ENCODE measurements at places on chromosomes 3 and 15. TPM values are rescaled to one million over a fixed set of nuclear protein-coding genes. Genes with fewer than 3 reads are reported as not detected.

DNA sequence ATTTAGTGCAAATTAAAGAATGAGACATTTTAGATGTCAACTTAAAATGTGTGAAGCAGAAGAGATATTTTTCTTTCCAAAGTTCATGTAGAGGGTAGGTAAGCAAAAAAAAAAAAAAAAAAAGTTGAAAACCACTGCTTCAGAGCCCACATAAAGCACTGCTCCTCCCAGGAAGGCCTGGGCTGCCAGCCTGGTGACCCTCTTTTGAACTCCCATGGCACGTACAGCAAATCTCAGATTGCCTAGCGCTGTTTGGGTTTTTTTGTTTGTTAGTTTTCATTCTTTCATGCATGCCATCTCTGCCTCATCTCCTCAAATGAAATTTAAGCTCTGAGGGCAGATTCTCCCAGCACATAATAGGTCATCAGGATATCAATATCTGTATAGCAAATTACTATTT is 120.1 kb downstream of the SRGAP3 start:
- no peak for DNase-seq
- H3K36me3 ChIP-seq = no peaks in the 10 kb centered on the region
- no peaks in the 10 kb centered on the region for H3K27me3 ChIP-seq

DNA sequence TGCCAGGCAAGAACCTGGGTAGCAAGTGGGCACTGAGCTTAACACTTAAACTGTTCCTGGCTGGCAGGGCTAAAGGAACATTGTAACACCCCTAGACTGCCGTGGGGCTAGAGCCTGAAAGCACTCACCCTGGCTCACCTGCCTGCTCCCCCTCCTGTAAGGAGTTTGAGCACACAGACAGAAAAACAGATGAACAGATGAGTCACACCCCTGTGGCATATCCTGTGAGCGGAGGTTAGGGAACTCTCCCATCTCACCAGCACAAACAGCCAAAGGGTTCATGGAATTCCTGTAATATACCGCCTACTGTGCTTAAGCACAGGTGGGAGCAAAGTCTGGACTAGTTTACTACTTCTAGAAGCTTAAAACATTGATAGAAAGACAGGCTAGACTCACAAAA is 300.1 kb downstream of the ROBO1 start:
- no peaks in the 10 kb centered on the region for H3K27me3 ChIP-seq
- DNase-seq = no peak
- H3K4me3 ChIP-seq = no peak overlapping the region

DNA sequence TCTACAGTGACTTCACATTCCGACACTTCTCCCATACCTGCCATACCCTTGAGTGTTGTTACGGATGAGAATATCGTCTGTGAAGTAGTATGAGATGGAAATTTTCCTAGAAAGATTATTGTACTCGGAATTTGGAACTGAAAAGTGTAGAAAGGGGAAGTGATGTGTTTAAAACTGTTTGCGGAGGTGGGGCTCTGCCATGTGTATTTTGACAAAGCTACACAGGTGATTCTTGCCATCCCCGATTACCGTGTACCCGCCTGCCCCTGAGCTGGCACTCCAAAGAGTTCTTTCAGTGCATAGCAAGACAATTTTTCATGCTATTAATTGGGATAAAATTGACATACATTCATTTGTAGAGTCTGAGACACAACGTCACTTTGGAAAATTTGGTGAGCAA is 81.7 kb downstream of the OPA1 start:
- DNase-seq = no peak
- H3K4me1 ChIP-seq = no peaks in the 10 kb centered on the region

DNA sequence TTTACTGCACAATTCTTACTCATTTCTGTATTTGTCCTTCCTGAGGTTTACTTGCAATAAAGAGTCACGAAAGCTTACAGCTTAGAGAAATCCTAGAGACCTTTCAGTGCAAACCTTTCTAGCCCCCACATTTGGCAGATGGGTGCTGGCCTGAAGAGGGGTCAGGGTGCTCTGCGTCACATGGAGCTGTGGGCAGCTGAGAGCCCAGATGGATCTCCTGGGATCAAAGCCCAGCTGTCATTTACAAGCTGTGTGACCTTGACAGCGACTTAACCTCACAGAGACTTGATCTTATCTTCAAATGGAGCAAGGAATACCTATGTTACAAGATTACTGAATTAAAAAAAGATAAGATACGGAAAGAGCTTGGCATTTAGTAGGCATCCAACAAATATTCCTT is 24.0 kb upstream of the RAF1 start:
- no peaks in the 10 kb centered on the region for H3K4me1 ChIP-seq
- H3K36me3 ChIP-seq = no peaks in the 10 kb centered on the region
- no peak overlapping the region for H3K4me3 ChIP-seq
- H3K27ac ChIP-seq = no peak overlapping the region
- H3K27me3 ChIP-seq = no peaks in the 10 kb centered on the region

DNA sequence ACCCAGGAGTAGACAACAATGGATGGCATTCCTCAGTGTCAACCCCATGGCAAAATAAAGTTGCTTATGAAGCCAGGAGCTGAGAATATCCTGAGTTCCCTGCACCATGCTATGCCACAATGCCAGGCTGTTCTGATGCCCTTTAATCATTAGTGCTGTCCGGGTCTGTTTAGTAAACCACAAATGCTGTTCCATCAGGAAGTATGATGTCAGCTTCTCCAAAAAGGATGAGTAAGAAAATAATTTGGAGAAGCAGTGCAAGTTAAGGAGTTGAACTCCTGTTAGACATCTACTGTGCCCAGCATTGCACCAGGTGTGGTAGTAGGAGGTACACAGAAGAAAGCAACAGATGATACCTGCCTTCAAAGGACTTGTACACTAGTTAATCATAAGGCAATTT is 67.9 kb upstream of the GUCA1C start:
- DNase-seq = no peak
- no peaks in the 10 kb centered on the region for H3K36me3 ChIP-seq
- no peak overlapping the region for H3K4me3 ChIP-seq
- no peaks in the 10 kb centered on the region for H3K27me3 ChIP-seq

GRCh38 chr3:62672988-62673313 is 202.3 kb downstream of the CADPS start:
- H3K4me3 ChIP-seq = no peak overlapping the region
- no peaks in the 10 kb centered on the region for H3K27me3 ChIP-seq

DNA sequence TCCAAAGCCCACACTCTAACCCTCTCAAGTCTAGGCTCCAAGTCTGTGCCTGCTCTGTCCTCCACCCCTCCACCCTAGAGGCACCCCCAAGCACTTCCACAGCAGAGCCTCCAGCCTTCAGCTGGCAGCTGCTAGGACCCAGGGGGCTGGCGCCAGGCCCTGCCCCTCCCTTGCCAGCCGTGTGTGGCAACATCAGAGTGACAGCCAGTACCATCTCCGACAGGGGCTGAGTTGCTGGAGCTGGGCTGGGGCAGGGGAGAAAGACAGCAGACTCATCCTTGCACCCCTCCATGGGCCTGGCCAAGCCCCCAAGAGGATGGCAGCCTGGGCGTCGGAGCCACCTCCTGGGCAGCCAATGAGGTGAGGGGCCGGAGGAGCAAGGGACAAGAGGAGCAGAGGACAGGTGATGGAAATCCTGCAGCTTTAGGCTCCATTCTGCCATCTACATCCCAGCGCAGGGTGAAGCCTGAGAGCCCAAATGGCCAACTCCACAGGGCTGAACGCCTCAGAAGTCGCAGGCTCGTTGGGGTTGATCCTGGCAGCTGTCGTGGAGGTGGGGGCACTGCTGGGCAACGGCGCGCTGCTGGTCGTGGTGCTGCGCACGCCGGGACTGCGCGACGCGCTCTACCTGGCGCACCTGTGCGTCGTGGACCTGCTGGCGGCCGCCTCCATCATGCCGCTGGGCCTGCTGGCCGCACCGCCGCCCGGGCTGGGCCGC is at the start of gene GPR62:
GPR62 (plus strand) TSS at position 207 of the 718 bp plus-strand sequence; CDS start at position 479, 272 bp downstream.
- H3K4me3 ChIP-seq = peak within 1 kb of the TSS; percentile 44
- no peak for DNase-seq
- H3K4me1 ChIP-seq = peaks cover 18% of the 10 kb centered on the region
- H3K27ac ChIP-seq = peak within 1 kb of the TSS; percentile 85
- no peaks in the 10 kb centered on the region for H3K36me3 ChIP-seq

GRCh38 chr3:188946351-188947240 is 225.2 kb upstream of the TPRG1 start:
- H3K36me3 ChIP-seq = no peaks in the 10 kb centered on the region
- H3K4me1 ChIP-seq = peaks cover 44% of the 10 kb centered on the region
- H3K27ac ChIP-seq = peak overlapping the region; percentile 92
- DNase-seq = no peak

DNA sequence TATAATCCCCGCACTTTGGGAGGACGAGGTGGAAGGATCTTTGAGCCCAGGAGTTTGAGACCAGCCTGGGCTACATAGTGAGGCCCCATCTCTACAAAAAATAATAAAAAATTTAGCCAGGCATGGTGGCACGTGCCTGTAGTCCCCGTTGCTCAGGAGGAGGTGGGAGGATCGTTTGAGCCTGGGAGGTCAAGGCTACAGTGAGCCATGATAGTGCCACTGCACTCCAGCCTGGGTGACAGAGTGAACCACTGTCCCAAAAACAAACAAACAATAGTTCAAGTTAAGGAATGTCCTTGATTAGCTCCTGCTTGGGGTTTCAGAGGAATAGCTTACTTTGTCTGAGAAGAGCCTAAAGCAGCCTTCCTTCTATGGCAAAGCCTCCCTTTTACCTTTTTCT is 51.7 kb upstream of the AMOTL2 start:
- no peak for DNase-seq
- H3K36me3 ChIP-seq = no peaks in the 10 kb centered on the region
- H3K27ac ChIP-seq = no peak overlapping the region
- no peaks in the 10 kb centered on the region for H3K4me1 ChIP-seq
- H3K4me3 ChIP-seq = no peak overlapping the region
- no peaks in the 10 kb centered on the region for H3K27me3 ChIP-seq

GRCh38 chr3:119492128-119492527 is 6.2 kb upstream of the TIMMDC1 start:
- no peak overlapping the region for H3K27ac ChIP-seq
- no peak for DNase-seq
- H3K36me3 ChIP-seq = no peaks in the 10 kb centered on the region
- H3K4me3 ChIP-seq = no peak overlapping the region
- no peaks in the 10 kb centered on the region for H3K4me1 ChIP-seq
- no peaks in the 10 kb centered on the region for H3K27me3 ChIP-seq

GRCh38 chr15:85168642-85169173 is 187.1 kb downstream of the PDE8A start:
- H3K4me1 ChIP-seq = no peaks in the 10 kb centered on the region
- no peak overlapping the region for H3K27ac ChIP-seq
- DNase-seq = no peak
- no peaks in the 10 kb centered on the region for H3K27me3 ChIP-seq
- no peaks in the 10 kb centered on the region for H3K36me3 ChIP-seq
- H3K4me3 ChIP-seq = no peak overlapping the region

Gene ATRIP
- total RNA-seq = 6.8 TPM

Gene OCA2
- total RNA-seq = 0.63 TPM

Gene A4GNT
- not detected for total RNA-seq

Gene ZNF660
- 0.36 TPM for total RNA-seq
